ENCODE measurements at places on chromosomes 3 and 15.

- peak; percentile 23 for DNase-seq
Measured at GRCh38 chr3:12601072-12601471, 44.2 kb downstream of the MKRN2 start.

- no peak for DNase-seq
Measured at GRCh38 chr3:172939651-172940293, 189.2 kb downstream of the ECT2 start.

- no peak for DNase-seq
Measured at GRCh38 chr15:31486506-31486905, 159.9 kb downstream of the KLF13 start.

- no peak for DNase-seq
Measured at GRCh38 chr3:39271363-39271914, 8.4 kb downstream of the CX3CR1 start.

GRCh38 chr15:77510066-77511057, 89.7 kb downstream of the HMG20A start:
- DNase-seq, result no peak

DNA sequence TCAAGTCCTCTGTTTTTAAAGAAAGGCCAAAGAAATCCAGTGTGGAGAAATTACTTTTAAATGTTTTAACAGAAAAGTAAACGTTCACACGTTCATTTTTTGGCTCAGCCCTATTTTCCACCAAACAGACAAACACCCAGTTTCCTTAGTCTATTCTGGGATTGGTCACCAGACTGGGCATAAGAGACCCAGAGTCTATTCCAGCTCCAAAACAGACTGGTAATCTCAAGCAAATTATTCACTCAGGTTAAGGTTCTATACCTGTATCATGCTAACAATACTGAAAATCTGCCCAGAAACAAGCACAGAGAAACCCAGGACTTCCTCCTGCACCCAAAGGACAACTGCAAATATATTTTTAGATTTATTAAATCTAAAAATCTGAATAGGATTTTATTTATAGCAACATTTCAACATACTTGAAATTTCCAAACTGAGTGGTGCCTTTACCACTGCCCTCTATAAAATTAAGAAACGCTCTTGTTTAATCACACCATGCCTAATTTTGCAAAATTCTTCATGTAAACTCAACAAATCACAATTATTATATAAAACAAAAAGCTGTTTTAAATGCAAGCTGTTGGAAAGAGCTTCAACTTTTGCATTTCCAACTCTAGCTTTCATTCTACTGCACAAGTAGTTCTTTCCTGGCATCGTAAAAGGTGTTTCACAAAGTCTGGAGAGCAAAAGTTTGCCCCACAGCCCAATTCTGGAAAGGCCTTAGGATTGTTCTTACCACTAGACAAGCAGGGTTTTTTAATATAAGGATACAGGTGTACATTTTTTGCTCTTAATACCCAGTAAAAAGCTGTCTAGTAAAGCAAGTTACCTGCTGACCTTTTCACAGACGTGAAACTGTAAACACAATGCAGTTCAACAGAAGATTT, 18.7 kb downstream of the ZNF148 start:
- DNase-seq, result no peak

GRCh38 chr15:56981160-56981559, 62.7 kb downstream of the TCF12 start:
- no peak for DNase-seq

DNA sequence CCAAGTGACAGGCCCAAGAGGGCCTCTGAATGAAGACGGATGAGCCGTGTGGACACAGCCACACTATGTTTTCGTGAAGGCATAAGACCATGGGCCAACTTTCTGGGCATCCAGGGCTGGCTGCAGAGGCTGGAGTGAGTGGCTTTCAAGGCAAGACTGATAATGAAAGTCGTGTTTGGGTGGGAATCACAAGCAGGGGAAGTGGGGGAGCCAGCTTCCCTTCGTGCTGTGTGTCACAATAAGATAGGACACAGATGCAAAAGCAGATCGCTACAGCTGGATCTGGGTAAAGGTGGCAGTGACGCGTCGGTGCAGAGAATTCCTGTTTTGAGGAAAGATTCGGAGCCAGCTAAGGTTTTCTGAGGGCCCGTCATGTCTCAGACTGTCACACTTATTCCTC, 309.8 kb upstream of the CTDSPL start:
- DNase-seq, result no peak

DNA sequence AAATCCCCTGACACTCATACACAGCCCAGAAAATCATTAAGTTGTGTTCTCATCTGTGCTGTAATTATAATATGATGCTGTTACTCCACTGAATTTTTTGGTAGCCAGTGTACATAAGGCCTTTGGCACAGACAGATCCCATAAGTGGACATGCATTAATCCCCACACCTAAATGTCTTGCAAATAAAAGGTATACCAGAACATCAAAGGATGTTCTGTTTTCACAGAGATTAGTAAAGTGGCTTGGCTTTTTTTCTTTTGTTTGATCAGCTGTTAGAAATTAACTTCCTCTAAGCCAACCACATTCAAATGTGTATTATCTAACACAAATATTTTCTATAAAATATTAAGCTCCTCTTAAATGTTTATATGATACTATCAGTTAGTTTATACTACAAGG, 2.7 kb downstream of the SST start:
- no peak for DNase-seq

GRCh38 chr3:71581457-71582035, 2.0 kb downstream of the FOXP1 start:
- peak; percentile 67 for DNase-seq

- DNase-seq, result no peak
Measured at GRCh38 chr3:111767756-111768445, 91.2 kb upstream of the PHLDB2 start.

GRCh38 chr15:93245661-93246042, 156.6 kb upstream of the RGMA start:
- DNase-seq, result no peak

- no peak for DNase-seq
Measured at GRCh38 chr15:94125698-94126097, 105.7 kb upstream of the MCTP2 start.

GRCh38 chr3:13549623-13550422, 898 bp downstream of the FBLN2 start:
- no peak for DNase-seq

- no peak for DNase-seq
Measured at GRCh38 chr3:128619146-128619890, 31.3 kb downstream of the RPN1 start.

DNA sequence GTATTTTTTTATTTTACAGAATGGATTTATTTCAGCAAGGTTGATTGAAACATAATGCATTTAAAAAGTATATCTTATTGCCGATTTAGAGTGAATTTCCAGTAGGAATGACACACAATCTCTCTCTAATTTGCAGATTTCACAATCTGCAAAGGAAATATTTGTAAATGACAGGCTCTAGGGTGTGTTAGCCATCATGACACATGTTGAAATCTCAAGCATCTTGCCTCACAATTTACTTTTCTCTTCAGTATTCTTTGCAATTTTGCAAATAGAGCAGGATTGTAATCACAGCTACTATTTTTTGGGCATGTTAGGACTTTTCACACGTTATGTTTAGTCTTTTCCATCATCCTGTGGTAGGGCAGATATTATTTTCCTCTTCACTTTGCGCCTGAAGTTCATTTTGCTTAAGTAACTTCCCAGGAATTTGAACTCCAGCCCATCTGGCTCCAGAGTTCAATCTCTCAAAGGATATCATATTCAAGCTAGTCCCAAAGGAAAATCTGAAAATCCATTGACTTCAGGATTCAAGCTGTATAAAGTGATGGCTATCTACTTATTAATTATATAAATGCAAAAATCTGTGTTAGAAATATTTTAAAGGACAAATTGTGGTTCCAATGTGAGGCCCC, 55.4 kb downstream of the ATP13A4 start:
- DNase-seq, result no peak

GRCh38 chr3:3853544-3853943, 54.3 kb downstream of the LRRN1 start:
- DNase-seq, result no peak

GRCh38 chr3:55190331-55190730, 262.5 kb upstream of the LRTM1 start:
- no peak for DNase-seq

DNA sequence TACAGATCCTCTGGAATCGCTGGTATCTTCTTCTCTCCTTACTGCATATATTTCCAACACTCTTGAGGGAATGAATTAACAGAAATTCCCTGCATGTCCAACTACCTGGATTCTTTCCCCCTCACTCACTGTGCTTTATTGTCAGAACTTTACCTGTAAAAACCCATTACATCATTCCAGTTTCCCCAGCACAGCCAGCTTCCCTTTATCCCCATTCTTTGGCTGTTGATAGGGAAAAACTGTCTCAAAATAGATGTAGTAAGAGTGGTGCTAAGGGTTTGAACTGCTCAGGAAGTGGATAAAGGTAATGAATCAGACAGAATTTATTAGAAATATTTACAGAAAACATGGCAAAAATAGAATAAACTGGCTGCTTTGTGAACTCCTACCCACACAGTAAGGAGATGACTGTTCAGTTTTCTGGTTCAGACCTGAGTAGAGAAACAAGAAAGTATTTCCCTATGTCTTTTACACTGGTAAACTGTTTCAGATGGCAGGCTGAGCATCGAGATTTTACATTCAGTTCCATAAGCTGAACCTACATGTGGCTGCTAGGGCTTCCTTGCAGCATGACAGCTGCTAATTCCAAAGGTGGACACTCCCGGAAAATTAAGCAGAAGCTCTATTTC, 188.4 kb downstream of the CPNE4 start:
- DNase-seq, result no peak

GRCh38 chr3:187281191-187281714, 10.3 kb downstream of the MASP1 start:
- no peak for DNase-seq

GRCh38 chr3:149784064-149784704, 8.2 kb downstream of the ANKUB1 start:
- no peak for DNase-seq

DNA sequence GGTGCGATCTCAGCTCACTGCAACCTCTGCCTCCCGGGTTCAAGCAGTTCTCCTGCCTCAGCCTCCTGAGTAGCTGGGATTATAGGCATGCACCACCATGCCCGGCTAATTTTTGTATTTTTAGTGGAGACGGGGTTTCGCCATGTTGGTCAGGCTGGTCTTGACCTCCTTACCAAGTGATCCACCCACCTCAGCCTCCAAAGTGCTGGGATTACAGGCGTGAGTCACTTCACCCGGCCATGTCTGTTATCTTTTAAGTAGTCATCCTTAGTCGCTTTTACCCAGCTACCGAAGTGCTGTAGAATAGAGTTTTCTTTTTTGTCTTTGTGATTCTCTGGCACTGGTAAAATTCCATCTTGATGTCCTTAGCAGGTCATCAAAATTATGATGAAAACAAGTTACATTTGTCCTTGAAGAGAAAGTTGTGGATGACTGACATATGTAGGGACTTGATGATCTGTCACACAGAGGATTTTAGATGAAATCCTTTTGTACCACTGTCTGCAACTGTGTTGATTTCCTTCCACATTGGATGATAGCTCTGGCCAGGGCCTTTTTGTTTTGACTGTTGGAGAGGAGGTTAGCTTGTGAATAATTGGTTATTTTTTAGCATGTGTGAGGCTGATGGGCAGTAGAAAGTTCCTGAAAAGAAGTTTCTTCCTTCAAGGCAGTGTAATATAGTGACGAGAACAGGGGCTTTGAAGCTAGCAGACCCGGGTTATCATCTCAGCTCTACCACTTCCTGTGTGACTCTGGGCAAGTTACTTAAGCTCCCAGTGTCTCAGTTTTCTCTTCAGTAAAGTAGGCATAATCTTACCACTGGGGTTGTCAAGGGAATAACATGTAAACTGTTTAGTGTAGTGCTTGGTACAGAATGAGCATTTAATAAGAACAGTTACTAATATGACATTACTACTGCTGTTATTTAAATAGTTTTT, 18.8 kb downstream of the ATG7 start:
- DNase-seq, result no peak

DNA sequence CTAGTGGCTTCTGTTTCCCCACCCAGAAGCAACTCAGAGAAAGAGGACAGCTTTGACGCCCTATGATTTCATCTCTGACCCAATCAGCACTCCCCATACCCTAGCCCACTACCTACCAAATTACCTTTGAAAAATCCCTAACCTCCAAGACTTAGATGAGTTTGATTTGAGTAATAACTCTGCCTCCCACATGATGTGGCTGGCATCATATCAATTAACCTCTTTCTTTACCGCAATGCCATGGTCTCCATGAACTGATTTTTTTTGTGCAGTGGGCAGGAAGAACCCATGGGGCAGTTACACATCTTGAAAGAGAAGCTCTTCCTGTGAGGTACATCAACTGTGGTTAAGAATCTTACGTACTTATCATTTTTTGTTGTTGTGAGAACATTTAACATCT, 25.5 kb upstream of the APOD start:
- DNase-seq, result no peak

DNA sequence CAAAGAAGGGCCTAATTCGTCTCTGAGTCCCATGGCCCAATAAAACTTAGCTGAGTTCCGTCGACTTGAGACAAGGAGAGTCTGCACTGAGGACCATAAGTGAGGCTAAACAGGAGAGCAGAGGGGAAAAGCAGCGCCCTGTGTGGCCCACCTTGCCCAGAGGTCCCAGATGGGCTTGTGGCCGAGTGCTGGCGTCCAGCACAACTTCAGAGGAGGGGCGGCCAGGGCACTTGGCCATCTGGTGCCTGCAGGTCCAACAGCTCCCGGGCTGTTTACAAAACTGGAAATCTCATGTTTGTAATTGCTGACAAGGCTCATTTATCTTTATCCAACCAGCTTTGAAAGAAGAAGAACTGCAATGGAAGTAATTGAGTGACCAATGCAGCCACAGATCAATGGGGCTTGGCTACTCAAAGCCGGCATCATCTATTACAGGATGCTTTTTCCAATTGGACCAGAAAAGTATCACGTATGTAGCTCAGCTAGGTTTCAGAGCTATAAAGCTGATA, 306.3 kb downstream of the OCA2 start:
- DNase-seq, result no peak

- DNase-seq, result no peak
Measured at GRCh38 chr3:50250514-50250913, 14.5 kb downstream of the GNAI2 start.

DNA sequence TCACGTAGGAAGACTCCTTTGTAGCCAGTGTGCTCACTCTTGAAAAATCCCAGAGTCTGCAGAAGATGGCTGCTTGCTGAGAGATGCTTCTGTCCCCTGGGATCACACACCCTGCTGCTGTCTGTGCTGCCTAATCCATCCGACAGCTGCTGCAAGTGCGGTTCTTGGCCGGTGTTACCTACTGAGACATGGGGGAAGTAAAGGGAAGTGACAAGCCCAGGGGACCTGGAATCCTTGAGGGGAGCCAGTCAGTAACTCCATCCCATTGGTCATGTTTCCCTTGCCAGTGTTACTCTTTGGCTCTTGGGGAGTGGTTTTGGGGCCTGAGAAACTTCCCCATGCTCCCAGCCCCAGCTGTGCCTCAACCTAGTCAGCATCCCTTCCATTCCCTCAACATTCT, 8.3 kb upstream of the CPNE9 start:
- no peak for DNase-seq

- DNase-seq, result no peak
Measured at GRCh38 chr3:134333522-134334181, 40.6 kb downstream of the AMOTL2 start.

GRCh38 chr15:82952158-82953081, at the start of gene HOMER2:
Gene HOMER2 (minus strand): TSS chr15:82952720. CDS start chr15:82952535, 185 bp downstream.
- DNase-seq, result peak; percentile 20
